ENCODE measurements at places on chromosomes 5 and 9. TPM values are rescaled to one million over a fixed set of nuclear protein-coding genes. Genes with fewer than 3 reads are reported as not detected.

GABRG2 gene
- total RNA-seq: not detected

GALNT12 gene
- 24.8 TPM for total RNA-seq

RASGRF2 gene
- total RNA-seq: not detected

LHFPL2 gene
- 19.4 TPM for total RNA-seq

MATR3 gene
- total RNA-seq: 162 TPM

FOXI1 gene
- not detected for total RNA-seq

SLC6A18 gene
- not detected for total RNA-seq

FSTL4 gene
- 4.2 TPM for total RNA-seq

Data from PC-3 (cell line).